ENCODE measurements at places on chromosomes 3 and 15. TPM values are rescaled to one million over a fixed set of nuclear protein-coding genes. Genes with fewer than 3 reads are reported as not detected.

GRCh38 chr3:46318207-46318927 lies 35.5 kb upstream of the CCR2 start:
- DNase-seq: no peak

DNA sequence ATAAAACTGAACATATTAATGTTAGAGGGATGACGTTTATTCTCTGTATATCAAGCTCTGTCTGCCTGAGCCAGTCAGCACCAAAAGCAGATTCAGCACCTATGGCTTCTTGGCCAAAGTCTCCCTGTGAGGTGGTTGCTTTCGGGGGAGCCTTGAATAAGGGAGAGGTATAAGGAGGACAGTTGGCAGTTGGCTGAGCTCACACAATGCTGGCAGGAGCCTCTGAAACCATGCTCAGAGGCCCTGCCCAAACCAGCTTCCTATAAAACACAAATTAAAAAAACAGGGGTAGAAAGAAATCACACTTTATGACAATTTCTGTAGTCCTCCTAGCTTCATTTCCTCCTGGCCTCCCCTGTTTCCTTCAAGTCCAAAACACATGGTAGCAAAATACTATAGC lies 18.8 kb downstream of the ARHGEF3 start:
- DNase-seq: no peak

DNA sequence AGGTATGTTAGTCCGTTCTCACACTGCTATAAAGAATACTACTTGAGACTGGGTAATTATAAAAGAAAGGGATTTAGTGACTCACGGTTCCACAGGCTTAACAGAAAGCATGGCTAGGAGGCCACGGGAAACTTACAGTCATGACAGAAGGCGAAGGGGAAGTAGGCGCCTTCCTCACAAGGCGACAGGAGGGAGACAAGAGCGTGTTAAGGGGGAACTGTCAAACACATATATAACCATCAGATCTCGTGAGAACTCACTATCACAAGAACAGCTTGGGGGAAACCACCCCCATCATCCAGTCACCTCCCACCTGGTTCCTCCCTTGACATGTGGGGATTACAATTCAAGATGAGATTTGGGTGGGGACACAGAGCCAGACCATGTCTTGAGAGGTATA lies 30.4 kb downstream of the SPRED1 start:
- DNase-seq: no peak

GRCh38 chr3:36451816-36452215 lies 71.5 kb downstream of the STAC start:
- DNase-seq: no peak

DNA sequence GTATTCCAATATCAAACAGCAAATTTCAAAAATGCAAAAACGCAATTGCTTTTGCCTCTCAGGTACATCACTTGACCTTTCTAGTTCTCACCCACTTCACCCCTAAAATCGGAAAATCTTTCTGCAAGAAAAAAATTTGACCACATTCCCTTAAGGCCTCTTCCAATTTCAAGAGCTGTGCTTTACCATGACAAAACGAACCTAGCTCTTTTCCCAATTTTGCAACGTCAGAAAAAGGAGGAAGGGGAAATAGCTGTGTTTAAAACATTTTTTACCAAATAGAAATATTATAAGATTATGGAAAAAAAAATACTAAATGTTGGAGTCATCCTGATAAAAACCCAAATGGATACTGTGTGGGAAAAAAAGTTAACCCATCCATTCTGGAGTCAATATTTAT lies 1.1 kb upstream of the NR2C2 start:
- no peak for DNase-seq

CEMIP gene
- total RNA-seq: 1.1 TPM

DNA sequence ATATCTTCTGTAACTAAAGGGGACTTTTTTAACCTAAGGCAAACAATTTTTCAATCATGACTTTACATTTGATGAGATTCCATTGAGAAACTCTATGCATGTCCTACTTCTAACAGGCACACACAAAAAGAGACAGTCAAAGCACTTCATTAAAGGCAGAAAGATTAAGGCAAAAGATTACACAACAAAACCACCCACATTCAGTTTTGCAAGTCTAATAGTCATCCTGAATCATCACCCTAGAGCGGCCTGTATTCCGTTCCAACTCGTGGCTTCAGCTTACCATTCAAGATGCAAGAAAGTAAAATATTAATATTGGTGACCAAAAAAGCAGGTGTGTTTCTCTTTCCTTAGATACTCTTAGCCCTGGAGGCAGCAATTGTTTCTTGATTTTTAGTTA lies 205.9 kb downstream of the P3H2 start:
- peak; percentile 95 for DNase-seq

DNA sequence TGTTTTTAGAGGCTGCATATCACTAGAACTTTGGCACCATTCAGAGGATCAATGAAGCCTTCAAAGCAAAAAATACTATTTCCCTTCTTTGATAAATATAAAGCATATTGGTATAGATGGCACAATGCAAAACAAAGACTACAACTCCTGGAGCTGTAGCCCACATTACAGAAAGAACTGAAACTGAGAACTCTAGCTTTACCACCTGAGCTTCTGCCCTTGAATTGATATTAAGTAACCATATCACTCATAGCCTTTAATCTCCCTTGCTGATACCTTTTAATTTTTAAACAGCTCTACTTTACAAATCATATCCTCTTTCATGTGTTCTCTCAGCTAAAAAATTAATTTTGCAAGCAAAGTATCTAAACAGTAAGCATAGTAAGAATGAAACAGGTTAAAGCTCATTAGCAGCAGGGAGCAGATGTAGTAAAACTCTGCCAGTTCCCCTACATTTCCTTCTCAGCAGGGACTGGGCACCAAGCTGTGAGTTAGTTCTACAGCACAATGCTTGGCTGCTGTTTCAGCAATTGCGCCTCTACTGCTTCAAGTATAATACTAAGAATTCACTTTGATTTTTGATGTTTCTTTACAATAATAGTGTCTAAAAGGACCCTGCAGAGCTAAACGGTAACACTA lies 97.9 kb upstream of the NANOGP8 start:
- no peak for DNase-seq

DNA sequence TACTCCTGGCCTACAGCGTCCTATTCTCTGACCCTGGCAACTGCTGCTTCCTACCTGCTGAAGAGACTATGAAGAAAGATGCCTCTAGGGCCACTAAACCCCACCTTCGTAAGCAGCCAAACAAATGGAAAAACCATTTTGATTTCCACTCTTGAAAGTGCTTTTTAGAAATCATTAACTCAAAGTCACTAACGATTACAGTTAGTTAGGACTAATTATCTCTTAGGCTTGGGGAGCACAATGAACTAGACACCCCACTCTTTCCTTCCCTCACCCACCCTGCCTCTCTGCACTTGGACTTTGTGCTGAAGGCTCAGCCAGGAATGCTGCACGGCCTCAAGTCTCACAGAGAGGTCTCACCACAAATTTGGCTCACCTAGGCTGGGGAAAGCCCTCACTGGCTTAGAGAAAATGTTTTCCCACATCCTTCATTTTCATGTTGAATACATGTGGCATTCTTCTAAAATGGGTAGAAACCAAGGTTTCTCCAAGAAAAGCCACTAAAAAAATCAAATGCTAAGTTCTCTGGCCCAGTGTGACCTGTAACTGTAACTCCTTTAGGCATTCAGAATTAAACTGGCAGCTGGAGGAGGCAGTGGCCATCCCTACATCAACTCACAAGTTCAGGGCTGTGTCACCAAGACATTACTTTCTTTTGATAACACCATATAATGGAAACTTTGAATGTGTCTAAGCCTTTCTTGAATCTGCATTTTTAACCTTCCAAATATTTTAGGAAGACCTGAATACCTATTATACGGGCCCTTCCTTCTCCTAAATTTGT lies 47.1 kb downstream of the NPTN start:
- no peak for DNase-seq

KIF15 gene
- total RNA-seq: 41.2 TPM

DNA sequence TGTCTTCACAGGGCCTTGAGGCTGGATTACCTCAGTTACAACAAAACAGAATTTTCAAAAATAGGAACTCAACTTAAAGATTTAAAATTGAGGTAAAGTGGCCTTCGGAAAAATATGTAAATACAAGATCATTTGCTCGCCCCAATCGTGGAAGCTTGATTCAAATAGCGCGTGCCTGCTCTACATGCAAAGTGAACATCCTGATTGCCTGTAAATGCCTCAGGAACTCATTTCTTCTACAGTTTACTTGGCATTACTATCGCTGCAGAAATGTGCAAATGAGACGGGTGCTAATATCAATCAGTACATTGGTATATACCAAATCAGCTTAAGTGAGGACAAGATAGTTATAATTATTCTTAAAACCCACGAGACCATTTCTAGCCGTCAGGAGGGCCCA lies 159.2 kb downstream of the XXYLT1 start:
- DNase-seq: no peak

DNA sequence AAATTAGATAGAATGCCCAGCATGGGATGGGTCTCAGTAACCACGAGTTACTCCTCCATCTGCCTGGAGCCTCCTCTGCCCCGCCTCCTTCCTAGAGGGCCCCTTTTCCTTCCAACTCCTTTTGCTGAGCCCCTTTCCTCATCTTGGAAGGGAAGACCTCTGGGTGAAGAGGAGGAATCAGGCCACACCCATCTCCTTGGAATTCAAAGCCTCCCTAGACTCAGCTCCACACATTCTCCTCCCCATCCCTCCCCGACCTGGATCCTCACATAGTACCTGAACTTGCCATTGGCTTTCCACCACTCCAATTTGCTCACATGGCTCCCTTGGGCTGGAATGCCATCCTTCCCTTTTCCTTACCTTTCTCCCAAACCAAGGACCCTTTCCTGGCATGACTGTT lies 128.8 kb downstream of the SMAD6 start:
- DNase-seq: no peak

UCN2 gene
- 4.3 TPM for total RNA-seq

C2CD4A gene
- not detected for total RNA-seq

DNA sequence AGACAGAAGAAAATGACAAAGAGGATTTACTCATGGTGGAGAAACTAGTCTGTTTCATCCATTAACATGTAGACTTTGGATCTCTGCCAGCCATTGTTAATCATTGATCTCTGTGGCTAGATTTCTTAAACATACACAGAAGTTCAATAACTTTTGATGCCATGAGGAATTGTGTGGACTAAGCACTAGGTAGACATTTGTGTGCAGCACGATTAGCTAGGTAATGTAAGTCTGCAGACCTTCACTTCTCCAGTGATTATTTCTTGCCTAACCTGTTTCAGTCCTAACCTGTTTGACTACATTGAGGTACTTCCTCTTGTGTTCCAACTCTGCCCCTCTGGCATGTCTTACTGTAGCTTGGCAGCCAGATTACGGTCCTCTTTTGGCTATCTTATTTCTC lies 928.5 kb upstream of the ROBO1 start:
- DNase-seq: no peak

DNA sequence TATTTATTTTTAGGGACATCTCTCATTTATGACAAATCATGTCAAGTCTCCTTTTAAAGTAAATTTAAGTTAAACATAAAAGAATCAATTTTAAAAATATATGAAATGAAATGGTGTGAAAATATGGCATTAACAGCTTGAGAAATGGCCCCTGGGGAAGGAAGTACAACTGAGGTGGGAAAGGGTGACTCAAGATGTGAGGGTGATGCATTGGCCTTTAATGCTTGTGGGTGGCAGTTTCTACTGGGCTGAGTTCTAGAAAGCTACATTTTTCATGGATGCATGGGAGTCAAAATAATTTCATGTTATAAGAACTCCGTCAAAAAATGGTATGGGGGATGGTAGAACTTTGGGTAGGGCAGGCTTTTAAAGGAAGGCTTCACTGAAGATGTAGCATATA lies 708.8 kb upstream of the CFAP20DC start:
- DNase-seq: no peak

DNA sequence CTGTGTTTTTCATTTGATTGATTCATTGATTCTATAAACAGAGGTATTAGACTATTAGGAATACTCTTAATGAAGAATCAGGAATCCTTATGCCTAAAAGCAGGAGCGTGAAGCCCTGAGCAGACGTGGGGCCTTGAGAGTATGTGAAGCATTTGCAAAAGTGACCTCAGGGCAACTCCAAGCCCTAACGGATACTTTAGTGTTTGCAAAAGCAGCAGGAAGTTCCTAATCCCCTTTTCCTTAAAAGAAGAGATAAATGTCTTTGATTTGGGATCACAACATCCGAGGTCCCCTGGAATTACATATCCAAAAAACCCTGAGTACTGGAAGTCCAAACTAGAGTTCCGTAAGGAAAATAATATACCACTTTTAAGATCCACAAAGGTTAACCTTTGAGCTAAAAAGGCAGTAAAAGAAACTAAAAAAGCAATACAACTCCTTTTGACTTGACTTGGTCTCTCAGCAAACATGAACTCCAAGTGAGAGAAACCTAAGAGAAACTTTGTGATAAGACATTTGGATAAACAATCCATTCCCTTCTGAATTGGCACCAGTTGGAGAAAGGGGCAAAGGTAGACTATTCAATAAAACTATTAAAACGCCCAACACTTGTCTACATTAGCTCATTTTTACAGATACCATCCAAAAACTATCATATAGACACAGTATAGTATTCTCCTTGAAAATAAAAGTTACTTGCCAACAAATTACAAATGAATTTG lies 27.4 kb downstream of the PRTG start:
- DNase-seq: no peak

DNA sequence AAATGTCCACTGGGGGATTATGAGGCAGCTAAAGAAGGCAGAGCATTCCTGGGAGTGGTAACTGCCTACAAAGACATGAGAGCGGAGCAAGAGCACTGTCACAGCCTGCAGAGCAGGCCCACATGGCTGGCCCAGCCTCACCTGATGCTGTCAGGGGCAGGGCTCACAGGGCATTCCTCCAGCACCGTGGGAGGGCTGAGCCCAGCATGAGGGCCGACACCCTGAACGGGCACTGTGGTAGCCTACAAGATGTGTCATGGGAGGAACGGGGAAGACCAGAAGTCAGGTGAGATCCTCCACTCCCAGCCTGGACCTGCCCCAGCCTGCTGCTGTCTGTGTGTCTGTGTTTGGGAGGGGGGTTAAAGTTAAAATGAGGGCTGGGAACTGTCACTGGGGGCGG lies 30.1 kb downstream of the CCDC12 start:
- DNase-seq: no peak
